ENCODE measurements at places on chromosomes 4 and X.

- peak; percentile 53 for DNase-seq
These were observed at the start of gene SNCA for GRCh38 chr4:89836897-89837384. SNCA (minus strand) TSS chr4:89837161; CDS start chr4:89835667, 1,494 bp downstream.

- no peak for DNase-seq
These were observed 182.8 kb upstream of the C1QTNF7 start for GRCh38 chr4:15245006-15245530.

- DNase-seq: peak; percentile 15
These were observed 900.3 kb downstream of the PCDH7 start for GRCh38 chr4:31620476-31620875.

- DNase-seq: no peak
These were observed 70.3 kb downstream of the PPEF2 start for GRCh38 chr4:75831856-75832405.

DNA sequence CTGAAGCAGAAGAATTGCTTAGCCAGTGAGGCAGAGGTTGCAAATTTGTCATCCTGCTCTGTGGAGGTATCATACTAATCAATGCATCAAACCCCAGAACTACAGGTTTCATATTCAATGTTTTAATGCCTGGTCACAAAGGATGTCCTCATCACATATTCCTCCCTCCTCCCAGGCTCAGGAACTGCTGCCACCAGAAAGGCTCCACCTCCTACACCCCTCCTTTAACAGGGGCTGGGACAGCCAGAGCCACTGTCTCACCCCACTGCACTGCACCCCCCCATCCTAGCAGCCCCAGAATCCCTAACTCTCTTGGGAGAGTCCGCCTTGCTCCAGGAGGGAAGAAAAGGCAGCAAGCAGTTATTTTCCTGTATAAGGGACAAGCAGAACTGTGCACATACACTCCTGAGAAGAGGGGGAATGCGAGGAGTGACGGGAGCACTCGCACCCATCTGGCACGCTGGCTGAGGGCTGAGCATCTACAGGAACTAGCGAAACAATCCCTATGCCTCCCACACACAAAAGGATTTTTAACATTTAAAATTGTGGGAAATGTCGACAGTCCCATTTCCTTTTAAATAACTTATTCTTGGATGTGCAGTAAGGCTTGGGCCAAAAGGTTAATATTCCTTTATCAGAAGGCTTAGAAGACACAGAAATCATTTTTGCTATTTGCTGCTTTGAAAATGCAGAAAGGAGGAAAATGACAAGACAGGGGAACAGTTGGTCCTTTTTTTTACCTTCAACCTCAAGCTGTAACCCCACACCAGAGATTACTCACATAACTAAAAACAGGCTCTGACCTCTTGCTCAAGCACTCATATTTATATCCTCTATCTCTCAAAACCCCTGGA lies 27.8 kb downstream of the CD99L2 start:
- no peak for DNase-seq

DNA sequence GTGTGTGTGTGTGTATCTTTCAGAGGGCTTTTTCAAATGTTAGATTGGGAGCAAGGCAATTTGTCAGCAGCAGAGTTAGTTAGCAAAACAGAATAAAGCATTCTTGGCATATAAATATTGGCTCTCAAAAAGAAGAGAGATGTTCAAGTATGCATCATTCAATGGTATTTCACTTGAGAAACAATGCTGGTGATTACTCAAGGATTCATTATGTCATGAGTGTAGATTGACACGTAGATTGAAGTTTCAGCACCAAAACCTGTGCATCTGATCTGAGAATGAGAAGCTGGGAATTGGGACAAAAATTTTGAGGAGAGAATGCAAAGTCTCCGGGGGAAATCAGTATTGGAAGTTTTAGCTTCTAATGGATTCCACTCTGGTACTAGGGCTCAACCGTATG lies 241.4 kb downstream of the FRMPD4 start:
- DNase-seq: peak; percentile 6

DNA sequence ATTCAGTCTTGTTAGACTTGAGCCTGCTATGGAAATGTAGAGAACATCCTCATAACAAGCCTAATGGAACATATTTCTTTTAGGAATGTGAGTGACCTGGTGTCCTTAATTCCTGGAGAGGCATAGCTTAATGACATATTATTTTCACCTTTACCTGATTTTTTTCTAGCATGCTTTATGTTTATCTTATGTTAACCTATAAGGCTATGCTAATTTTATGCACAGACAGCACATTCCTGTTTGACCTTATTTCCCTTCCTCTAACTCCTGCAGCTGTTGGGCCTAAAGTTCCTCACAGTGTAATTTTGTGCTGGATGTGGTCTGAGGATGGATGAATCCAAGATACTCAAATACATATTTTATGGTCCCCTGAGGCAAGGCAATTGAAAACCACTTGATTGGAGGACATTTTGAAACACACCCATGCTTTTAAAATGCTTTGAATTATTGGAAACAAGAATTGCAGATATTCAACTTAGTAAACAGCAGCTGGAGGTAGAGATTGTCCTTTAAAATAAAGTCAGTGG lies 111.5 kb downstream of the LARP7 start:
- DNase-seq: no peak

GRCh38 chrX:153953342-153953830 lies 8.9 kb upstream of the RENBP start:
- peak; percentile 62 for DNase-seq

DNA sequence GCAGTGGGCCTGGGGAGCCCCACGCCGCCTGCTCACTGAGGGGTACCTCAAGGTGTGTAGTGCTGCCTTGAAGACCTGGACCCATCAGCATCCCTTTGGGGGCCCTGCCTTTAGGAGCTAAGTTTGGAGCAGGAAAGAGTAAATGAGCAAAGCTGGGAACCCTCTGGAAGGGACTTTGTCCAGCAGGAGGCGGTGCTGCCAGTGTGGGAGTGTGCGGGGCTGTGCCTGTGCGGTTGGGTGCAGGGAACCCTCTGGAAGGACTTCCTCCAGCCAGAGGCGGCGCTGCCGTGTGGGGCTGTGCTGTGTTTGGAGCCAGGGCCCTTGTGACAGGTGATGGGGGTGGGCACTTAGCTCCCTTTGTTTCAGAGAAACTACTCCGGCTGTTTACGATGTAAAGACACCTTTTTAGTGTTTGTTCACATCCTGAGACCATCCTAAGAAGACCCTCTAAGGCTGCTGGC lies 25.8 kb downstream of the RGS12 start:
- DNase-seq: no peak

DNA sequence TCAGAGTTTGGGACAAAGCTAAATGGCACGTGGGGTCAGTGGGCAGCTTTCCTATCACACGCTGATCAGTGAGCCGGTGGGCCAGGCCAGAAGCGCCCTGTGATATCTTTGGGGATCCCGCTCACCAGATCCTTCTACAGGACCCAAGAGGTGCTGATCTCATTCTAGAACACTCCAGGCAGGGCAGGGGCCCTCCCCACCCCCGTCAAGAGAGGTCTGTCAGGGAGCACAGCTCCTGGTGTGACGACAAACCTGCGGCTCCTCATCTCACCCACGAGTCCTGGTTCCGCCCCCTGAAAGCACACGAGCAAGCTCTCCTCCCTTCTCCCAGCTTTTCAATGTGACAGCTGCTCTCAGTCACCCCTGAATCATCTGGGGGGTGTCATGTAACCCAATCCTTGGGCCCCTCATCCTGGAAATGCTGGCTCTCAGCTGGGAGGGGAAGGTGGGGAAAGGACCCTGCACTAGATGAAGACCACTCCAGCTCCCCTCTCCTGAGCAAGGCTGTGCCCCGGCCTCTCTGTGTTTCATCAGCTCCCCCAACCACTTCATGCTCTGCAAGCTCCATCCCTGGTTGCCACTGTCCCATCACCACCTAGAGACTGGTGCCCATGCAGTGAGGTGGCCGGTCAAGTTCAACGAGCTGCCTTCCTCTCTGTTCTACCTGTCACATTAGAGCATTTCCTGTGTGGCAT lies 4.6 kb downstream of the HCFC1 start:
- peak; percentile 25 for DNase-seq

DNA sequence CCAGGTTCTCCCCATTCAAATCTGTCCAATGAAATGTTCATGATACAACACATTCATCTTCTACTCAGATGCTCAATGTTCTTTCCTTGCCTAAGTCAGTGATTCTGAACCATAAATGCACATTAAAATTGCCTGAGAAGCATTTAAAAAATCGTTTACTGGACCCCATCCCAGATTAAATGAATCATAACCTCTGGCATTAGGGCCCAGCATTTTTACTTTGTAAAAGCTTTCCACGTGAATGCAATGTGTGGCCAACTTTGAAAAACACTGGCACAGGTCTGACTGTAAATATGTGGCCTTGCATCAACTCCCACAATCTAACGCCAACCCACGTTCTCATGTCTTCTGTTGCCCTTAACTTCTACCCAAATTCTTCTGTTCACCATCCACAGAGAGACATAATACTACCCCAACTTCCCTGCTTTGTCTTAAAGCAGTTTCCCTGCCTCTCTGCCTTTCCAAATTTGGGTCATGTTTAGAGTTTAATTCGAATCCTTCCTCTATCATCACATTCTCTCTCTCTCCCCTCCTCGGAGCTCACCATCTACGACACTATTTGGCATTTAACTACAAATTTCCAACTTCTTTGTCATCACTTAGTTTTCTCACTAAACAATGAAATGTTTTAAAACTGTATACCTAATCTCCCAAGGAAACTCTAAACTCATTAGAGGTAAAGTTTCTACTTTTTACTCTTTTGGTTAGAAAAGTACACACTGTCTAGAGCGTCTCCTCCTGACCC lies 78.7 kb downstream of the PRKG2 start:
- peak; percentile 1 for DNase-seq

DNA sequence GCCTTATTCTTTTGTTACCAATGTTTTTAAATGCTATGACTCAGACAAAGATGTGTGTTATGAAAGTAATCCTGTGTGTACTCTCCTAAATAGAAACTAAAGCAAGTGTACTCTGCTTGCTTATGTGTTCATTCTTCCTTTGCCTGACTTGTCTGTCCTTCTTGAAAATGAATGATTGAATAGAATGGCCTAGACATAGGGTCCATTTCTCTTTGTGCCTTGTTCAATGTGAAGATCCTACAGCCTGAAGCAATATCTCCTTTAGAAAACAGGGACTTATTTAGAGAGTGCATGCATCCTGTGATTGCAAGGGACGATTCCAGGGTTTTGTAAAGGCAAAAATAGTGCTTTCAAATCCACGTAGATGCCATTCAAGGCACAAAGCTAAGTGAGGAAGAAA lies 343.6 kb upstream of the TACR3 start:
- no peak for DNase-seq

DNA sequence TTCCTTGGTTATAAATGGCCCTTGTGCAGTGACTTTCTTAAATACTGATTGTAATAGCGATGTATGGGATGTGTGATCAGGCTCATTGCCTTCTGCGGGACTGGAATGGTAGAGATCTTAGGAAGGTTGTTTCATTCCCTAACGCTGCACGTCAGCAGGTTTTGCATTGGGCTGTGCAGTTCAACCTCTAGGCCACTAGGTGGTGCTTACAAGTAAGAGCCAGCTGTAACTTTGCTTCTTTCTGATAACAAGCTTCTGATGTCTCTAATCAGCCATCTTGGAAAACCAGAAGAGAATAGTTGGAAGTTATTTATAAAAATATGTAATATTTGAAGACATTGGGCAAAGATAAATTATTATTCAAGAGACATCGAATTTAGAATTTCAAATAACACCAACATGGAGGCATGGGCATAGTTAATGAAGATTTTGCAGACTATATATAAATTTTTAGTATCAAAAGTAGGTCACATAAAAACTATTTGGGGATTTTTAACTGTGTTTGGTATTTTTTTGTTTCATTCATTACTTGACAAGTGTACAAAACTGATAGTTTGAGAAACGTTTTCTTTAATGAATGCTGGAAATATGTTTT lies 339.7 kb upstream of the PCDH7 start:
- DNase-seq: peak; percentile 83

DNA sequence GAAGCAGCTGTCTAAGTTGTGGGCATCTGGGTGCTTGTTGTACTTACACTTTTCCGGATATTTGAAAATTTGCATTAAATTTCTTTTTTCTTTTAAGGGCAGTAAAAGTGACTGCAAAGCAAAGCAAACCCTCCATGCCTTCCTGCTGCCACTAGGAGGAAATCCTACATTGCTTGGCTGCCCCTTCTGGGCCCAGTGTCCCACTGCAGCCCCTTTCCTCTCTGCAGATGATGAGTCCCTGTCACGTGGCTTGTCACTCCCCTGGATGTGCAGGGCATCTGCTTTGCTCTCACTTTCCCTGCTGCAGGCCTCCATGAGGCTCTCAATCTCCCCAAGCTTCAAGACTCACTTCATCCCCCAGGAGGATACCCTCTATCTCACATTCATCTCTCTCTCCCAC lies 12.7 kb downstream of the TSR2 start:
- DNase-seq: peak; percentile 57

DNA sequence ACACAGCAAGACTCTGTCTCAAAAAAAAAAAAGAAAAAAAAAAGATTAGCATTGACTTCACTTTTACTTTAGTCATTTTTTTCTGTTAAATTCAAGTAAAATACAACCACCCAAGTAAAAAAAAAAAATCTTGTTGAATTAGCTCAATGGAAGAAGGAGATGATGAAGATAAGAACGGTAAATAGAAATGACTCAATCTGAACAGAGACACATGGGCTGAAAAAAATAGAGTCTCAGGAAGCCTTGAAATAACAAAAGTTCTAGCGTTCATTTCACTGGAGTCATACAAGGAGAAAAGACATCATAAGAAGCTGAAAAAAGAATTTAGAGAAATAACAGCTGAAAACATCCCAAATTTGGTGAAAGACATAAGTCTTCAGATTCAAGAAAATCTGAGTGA lies 75.5 kb downstream of the CASP3 start:
- DNase-seq: peak; percentile 8

- no peak for DNase-seq
These were observed 182.7 kb downstream of the KDR start for GRCh38 chr4:54942721-54943120.

GRCh38 chrX:13220916-13221315 lies 98.9 kb downstream of the ATXN3L start:
- DNase-seq: peak; percentile 76

- DNase-seq: no peak
These were observed 3.9 kb upstream of the HAUS7 start for GRCh38 chrX:153474266-153474665.

- DNase-seq: no peak
These were observed 6.0 kb downstream of the PLP1 start for GRCh38 chrX:103782640-103783039.

- no peak for DNase-seq
These were observed 8.8 kb upstream of the IDS start for GRCh38 chrX:149513825-149514428.

DNA sequence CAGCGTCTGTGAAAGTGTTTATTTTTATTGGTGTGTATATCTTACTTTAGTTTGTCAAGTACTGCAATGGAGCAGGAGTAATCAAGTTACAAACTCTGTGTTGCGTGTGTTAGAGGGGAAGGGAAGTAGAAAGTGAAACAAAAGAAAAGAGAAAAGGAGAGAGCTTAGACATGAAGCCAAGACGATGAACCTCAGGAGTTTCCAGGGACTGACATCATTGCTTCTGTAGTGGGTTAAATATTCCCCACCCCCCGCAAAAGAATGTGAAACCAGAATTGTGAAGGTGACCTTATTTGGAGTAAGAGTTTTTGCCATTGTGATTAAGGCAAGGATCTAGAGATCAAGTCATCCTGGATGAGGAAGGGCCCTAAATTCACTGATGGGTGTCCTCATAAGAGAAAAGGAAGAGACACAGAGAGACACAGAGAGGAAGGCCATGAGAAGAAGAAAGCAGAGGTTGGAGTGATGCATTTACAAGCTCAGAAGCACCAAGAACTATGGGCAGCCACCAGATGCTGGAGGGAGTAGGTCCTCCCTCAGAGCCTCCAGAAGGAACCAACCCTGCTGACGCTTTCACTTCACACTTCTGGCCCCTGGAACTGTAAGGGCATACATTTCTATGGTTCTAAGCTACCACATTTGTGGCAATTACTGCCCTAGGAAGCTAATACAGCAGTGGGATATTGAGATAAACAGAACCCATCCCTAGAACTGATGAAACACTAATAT lies 173.6 kb upstream of the SFRP2 start:
- no peak for DNase-seq

Data from ELR (cell line).